NAMALWA (cell line): ENCODE measurements at places on chromosomes 5 and 9.

DNA sequence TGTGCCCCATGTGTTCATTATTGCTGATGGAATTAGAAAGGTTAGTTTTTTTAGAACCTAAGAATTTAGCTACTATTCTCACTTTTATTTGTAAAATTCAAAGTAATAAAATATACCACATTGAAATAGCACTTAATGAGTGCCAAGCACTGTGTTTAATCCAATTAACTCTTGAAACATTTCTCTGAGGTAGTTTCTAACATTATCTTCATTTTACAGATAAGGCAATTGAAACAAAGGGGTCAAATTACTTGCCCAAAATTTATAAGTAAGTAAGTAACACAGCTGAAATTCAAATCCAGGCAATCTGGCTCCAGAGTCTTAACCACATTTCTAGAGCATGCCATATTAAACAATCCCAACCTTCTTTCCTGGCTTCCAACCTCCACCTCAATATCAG is 84.2 kb downstream of the MLLT3 start:
- no peak for DNase-seq

DNA sequence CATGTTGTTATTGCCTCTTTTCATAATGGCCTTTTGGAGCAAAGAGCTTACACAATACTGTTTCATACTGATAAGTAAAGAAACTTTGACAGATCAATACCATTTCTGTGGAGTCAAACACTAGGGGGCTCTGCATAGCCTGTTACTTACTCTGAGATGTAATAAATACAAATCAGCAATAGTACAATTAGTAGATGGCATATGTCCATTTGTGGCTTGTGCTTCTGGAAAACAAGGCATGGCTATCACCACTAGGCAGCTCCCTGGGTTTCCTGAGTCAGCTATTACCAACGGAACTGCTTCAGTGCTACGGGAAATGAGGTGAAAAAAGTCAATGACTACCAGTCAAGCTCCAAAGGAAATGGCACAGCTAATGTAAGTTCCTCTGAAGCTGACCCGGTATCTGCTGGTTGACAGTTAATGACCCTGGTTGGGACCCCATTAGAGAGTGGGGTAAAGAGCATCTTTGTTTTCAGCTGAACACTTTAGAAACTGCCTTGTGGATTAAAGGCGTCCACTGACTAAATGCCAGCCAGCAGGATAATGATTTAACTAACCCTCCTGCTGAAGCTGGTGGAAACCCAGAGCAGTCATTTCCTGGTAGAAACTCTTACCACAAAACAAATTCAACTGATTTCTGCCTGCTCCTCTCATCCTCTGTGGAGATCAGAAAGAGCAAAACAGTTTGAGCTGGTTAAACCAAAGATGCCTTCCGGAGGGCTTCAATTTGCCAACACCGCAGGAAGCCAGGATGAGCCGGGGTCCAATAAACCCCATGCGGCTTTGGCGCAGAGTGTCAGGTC is 69.0 kb upstream of the FAM169A start:
- DNase-seq: peak; percentile 17

DNA sequence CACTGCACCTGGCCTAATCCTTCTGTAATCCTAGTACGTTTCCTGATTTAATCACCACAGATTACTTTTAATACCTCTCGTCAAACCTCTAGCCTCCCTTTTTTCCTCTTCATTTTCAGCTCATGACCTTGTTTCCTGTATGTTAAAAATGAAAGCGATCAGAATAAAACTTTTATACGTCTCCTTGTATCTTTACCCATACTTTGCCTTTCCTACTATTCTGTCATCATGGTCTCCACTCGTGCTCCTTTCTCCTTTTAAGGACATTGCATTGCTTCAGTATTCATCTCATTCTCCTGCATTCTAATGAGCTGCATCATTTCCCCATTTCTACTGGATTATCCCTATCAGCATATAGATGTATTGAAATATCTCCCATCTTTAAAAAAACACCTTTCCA is 8.5 kb downstream of the CDC42SE2 start:
- DNase-seq: no peak

- DNase-seq: no peak
Observed at GRCh38 chr5:669842-670395, 23.2 kb downstream of the TPPP start.

DNA sequence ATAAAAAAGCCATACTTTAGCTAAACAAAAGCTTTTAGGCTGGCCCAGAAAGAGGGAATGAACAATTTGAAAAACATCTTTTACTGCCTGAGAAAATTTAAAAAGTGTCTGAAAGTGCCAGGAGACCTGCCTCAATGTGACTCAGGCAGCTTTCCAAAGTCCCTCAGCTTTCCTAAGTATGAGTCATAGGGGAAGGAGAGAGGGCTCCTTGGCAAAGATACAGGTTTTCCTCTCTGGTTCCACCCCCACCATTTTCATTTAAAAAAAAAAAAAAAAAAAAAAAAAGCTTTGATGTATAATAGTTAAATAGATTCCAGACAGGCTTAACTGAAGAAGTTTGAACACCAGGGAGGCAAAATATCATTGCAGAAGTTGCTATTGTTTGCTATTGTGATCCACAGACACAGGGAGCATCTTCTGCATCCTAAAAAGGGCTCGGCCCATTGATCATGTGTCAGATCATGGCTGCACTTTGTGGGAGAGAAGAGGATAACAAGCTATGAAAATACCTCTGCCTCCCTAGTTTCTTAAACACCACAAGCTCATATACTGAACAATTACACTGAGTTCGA is 71.5 kb downstream of the MRPS27 start:
- DNase-seq: no peak

DNA sequence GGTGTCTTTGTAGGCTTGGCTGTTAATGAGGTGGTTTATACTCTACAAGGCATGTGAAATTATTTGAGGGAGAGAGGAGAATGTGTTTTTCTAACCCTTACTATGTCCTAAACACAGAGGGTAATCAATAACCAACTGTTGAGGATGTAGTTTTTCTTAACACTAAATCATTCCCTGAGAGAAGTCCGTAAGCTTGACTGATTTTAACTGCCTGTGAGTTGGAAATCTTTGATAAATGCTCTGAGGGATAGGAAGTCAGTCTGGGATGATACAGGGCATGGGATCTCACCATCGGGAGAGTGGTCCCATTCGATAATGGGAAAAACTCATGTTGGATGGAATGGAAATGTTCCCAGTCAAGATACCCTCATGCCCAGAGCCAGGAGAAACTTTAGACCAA is 249.6 kb downstream of the PDZD2 start:
- DNase-seq: no peak

- peak; percentile 98 for DNase-seq
Observed at GRCh38 chr5:86617756-86618576, at the start of gene COX7C. TSS of gene COX7C (plus strand) at chr5:86617941. CDS start at chr5:86618056, 115 bp downstream.

DNA sequence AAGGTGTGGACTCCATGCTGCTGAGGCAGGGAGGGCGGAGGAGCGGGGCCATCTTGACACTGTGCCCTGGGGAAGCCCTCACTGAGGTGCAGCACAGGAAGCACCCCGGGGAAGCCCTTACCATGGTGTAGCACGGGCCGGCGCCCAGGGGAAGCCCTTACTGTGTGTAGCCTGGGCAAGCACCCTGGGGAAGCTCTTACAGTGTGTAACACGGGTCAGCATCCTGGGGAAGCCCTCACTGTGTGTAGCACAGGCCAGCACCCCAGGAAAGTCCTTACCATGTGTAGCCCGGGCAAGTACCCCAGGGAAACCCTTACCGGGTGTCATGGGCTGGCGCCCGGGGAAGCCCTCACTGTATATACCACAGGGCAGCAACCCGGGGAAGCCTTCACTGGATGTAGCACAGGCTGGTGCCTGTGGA is 62.6 kb upstream of the ZNF354B start:
- DNase-seq: no peak

GRCh38 chr9:89790542-89791109 is 185.8 kb downstream of the GADD45G start:
- DNase-seq: no peak

DNA sequence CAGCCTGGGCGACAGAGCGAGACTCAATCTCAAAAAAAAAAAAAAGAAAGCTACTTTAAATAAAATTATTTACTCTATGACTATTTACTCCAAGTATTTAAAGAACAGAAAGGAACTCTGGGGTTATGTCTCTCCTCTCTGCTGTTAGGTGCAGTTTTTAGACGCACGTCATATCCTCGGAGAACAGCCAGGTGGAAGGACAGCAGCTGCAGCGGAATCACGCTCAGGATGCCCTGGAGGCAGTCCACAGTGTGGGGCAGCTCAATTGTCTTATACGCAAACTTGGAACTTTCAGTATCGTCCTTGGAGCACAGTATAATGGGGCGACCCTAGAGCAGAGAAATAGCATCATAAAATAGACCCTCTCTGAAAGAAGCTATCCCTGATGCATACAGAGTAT is 10.4 kb upstream of the MAPK9 start:
- no peak for DNase-seq

DNA sequence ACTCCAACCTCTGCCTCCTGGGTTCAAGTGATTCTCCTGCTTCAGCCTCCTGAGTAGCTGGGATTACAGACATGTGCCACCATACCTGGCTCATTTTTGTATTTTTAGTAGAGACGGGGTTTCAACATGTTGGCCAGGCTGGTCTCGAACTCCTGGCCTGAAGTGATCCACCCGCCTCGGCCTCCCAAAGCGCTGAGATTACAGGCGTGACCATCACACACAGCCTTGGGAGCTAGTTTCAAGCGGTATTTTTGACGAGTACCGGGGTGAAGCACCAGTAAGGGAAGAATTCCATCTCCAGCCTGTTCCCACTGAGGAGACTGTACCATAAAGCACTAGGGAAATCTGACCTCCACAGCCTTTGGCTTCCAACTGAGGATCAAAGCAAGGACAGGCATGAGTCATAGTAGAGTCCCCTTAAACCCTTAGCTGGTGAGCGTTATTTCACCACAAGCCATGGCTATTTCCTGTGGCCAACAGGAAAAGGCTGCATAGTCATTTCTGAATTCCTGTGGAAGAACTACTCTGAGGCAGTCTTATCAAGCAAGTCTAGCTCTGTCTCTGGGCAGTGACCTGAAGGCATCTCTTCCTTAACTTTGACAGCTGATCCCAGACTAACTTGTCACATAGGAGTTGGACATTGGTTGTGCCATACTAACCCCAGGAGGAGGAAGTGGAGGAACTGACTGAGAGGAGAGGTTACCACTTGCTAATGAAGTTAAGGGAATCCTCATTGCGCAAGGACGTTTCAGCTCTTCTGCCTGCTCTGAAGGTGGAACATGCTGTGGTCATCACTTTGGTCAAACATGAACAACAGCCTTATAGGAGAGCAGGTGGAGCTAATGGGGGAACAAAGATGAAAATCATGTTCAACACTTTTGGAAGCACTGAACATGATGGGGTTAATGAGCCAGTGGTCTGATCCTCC is 85.8 kb upstream of the DMRT1 start:
- DNase-seq: no peak

DNA sequence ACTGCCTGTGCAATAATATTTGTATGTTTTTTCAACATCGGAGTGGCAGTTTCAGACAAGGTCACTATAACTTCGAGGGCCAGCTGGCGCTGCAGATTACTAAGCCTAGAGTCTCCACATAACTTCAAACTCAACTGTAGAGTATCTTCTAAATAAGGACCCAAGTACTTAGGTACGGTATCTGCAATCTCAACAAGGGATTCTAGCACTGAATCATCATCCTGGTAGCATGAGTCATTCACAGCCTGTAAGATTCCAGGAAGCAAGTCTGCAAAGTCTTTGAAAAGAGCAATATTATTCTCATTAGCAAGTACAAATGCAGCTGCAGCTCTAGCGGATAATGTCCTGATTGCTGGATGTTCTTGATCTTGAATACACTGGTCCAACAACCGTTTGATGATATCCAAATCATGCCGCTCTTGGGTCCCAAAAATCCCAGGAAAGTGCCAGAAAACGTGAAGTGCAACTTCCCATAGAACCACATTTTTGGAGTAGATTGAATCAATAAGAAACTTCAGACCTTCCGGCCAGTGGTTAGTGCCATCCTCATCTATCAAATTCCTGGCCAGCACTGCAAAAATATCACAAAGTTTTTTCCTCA is 654 bp downstream of the RANBP6 start:
- DNase-seq: no peak

DNA sequence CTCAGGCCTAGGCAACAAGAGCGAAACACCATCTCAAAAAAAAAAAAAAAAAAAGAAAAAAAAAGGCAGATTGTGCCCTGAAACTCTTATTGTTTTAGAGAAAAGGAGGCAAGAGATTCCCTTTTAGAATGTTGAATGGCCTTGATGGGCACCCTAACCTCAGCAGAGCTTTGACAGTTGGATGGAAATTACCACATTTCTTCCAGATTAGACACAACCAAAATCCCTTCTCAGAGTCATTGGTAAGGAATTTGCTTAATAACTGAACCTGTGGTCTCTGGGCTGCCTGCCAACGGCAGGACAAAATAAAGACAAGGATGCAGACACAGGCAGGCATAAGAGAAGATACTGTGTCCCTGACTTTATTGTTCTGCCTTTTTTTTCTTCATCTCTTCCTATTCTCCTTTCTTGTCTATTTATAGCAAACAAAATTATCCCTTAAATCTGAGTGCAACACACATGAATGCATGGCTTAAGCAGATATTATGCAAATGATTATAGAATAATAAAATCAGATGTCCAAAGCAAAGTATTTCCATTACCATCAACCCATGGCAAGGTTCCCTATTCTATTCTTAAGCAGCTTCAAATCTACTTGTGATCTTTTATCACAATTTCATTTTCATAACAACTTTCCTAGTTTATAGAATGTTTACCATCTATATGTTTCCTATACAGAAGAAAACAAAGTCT is 37.3 kb upstream of the TRIO start:
- DNase-seq: peak; percentile 29

DNA sequence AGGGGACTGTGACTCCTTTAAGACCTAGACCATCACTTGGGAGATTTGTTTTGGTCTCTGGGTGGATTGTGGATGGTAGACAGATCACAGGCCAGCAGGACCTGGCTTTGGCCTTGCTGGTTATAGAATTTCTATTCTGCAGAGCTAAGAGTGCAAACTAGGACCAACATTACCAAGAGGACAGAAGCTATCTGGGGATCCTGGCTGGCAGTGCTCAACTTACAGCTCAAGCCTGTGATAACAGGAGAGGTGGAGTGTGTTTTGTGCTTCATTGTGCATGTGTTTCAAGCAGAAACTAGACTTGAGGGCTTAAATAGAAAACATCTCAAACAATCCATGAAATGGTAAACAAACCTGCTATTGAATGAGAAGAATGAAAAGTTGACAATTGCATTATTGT is 106.7 kb downstream of the ZNF462 start:
- no peak for DNase-seq

GRCh38 chr5:124630767-124631704 is 115.4 kb downstream of the ZNF608 start:
- DNase-seq: no peak
